Fibroblast of pulmonary artery (primary cell): ENCODE measurements at places on chromosomes 2 and 18.

GRCh38 chr2:20156836-20157192, 68.1 kb downstream of the SDC1 start:
- DNase-seq = no peak

DNA sequence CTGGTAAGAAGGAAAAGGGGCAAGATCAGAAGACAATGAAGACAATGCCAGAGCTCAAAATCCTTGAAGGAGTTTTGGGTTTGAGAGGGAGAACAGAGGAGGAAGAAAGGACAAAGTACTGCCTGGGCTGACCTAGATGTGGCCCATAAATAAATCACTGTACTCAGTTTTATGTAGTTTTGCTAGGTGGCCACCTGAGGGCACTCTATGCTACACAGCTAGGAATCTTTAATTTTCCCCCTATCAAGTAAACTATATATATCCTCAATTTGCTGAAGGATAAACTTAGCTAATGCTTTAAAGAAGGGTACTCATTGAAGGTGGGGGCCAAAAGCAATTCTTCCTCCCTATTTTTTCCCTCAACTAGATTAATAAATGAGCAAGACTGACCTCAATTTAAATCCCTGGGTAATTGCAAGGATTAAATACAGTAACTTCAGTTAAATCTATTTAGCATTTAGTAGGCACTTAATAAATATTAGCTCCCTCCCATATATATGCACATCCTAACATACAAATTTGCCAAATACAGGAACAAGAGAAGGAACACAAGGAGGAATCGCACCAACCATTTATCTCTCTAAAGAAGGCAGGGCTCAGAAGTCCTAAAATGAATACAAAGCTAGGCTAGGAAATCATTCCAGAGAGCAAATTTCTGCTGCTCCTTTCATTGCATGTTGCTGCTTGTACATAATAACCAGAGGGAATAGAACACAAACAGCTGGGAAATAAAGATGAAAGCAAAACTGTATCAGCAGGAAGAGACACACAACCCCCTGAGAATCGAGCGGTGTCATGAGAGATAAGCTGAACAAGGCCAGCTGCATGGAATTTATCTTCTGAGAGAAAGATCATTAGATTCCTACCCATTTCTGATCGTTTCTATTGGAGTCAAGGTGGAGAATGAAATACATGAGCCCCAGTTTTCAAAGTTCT, 540.1 kb downstream of the NRXN1 start:
- peak; percentile 58 for DNase-seq

DNA sequence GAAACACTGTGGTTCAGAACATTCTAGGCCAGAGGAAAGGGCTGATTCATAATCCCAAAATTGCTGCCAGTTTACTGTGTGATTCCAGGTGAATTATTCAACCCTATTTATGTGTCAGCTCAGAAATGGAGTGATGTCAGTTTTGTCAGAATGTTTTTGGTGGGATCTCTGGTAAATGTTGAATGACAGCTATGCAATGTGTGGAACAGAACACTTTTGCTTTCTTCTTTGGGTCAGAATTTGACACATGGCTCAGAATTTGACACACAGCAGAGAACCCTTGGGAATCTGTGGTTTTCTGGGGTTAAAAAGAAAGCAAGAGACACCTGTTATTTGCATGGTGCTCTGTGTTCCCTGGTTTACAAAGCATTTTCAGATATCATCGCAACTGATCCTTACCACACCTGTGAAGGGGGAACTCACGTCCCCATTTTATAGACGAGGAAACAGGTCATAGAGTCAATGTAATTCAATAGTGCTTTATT, 1.6 kb upstream of the MTA3 start:
- DNase-seq = no peak

DNA sequence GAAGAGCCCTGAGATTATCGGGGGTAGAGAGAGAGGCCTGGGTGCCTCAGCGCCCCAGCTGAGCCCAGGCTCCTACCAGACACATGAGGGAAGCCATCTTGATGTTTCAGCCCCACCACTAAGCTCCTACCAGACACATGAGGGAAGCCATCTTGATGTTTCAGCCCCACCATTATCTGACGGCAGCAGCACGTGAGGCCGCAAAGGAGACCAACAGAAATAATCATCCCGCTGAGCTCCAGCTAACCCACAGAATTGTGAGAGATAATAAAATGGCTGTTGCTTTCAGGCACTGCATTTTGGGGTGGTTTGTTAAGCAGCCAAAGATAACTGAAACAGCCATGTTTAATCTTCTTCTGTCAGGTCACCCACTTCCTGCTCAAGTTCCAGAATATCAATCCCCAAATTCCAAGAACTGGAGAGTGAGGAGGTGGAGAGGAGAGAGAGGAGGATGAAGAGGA, 29.3 kb upstream of the SOS1 start:
- no peak for DNase-seq

DNA sequence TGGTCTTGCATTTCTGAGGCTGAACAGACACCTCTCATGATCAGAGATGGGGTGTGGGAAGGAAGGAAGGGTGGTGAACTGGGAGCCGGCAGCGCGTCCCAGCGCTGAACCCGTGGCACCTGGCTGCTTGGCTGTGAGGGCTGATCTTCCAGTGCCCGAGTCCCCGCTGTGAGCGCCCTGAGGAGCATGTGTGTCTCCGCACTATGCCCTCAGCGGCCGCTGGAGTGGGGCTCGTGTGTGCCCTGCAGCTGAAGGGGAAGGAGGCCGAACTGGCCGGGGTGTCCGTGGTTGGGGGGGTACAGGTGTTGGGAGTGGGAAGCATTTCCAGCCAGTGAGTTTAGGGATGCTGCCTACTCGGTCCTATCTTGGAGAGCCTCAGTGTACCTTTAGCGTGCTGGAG, 82.2 kb downstream of the LDLRAD4 start:
- DNase-seq = no peak

DNA sequence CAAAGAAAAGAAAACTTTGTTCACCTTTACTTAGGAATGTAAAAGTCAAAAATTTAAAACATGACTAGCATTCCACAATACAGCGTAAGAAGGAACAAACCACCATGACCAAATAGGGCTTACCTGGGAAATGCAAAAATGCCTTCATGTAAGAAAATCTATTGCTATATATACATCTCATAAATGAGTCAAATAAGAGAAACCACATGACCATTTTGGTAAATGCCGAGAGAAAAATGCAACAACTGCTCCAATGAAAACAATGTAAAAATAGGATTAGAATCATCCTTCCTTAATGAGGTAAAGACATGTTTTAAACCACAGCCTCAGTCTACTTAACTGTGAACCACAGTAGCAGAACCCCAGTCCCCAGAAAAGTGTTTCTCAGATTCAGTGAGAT, 49.4 kb downstream of the TGOLN2 start:
- peak; percentile 49 for DNase-seq

DNA sequence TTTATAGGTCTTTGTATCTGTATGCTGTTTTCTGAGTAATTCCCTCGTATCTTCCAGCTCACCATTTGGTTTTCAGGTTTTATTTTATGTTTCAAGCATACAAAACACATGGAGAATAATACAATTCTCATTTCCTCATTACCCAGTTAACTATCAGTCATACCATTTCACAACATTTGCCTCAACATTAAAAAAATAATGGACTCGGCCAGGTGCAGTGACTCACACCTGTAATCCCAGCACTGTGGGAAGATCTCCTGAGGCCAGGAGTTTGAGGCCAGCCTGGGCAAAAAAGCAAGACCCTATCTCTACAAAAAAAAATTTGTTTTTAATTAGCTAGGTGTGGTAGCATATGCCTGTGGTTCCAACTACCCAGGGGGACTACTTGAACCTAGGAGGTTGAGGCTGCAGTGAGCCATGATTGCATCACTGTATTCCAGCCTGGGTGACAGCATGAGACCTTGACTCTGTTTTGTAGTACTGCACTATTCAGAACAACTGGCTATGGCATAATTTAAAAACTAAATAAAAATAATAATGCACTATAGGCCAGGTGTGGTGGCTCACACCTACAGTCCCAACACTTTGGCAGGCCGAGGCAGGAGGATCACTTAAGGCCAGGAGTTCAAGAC, 20.3 kb downstream of the NPC1 start:
- no peak for DNase-seq

DNA sequence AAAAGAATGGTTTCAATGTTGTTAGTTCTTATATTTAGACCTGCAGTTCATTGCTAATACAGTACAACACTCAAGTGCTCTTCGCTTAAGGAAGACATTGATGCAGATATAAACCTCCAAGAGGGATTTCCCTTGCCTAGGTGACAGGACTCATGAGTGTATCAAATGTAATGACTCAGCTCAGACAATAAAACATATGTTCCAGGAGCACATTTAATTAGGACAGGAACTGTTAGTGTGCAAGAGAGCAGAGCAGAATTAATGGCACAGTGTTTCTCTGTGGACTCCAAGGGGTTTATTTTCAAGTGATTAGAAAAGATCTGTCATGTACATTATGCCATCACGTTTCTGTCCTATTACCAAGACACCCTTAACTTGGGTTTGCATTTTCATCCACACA, 375.0 kb downstream of the LRRTM4 start:
- DNase-seq = no peak

GRCh38 chr2:60475123-60475830, 78.2 kb downstream of the BCL11A start:
- DNase-seq = no peak

DNA sequence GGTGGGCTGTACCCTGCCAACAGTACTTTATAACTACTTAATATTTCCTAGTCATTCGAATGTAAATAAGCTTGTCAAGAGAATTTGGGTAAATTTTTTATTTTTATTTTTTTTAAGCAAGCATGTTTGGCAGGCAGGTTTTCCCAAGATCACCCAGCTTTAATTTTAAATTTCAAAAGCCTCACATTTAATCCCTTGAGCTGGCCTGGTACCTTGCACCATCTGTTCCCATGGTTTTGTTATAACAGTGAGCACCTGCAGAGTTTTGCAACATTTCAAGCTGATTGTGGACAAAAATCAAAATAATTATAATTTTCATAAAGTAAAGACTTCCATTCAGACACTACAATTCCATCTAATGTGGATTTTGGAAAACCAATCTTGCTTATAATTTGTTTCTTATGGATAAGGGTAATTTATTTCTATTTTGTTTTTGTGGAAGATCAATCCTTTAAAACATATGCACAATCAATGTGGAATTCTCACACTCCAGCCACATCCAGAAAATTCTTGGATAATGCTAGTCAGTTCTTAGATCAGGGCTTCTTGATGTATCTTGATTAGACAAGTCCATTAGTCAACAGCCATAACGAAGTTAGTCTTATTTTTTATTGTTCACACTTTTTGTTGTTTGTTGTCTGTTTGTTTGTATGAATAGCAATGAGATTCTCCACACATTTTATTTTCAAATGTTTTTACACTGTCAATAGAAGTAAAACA, 689.3 kb downstream of the NR4A2 start:
- DNase-seq = no peak

- no peak for DNase-seq
Observed at GRCh38 chr18:35010156-35010555, 31.1 kb upstream of the MAPRE2 start.

DNA sequence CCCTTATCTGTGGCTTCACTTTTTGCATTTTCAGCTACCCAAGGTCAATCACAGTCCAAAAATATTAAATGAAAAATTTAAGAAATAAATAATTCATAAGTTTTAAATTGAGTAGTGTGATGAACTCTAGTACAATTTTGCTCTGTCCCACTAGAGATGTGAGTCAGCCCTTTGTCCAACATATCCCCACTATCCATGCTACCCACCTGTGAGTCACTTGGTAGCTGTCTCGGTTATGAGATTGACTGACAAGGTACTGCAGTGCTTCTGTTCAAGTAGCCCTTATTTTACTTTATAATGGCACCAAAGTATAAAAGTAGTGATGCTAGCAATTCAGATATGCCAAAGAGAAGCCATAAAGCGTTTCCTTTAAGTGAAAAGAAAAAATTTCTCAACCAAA, 28.8 kb downstream of the ADCY3 start:
- DNase-seq = no peak

DNA sequence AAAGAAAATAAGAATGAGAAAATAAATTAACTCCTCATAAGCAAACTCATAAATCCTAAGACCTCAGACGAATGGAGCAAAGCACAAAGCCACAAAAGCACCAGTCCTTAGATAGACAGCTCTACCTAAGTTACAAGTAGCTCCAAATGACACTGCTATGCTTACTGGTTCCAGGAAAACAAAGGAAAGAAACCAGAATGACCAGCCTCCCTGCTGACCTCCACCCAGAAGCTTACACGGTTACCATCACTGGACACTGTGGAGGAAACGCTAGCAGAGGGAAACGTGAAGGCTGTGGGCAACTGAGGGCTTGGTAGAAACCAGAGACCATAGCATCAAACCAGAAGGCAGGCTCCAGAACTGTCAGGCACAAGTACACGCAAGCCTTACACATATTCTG, 67.8 kb downstream of the STK39 start:
- DNase-seq = no peak
